ENCODE measurements at places on chromosomes 5 and 9. TPM values are rescaled to one million over a fixed set of nuclear protein-coding genes. Genes with fewer than 3 reads are reported as not detected.

C9orf153 gene
- not detected for total RNA-seq

GDF9 gene
- total RNA-seq, result 0.50 TPM

NRARP gene
- total RNA-seq, result 1.1 TPM

DAPK1 gene
- total RNA-seq, result 0.08 TPM

CCL19 gene
- not detected for total RNA-seq

OR4F3 gene
- not detected for total RNA-seq

ACSL6 gene
- total RNA-seq, result 30.8 TPM

Measured in activated naive CD4-positive, alpha-beta T cell treated with anti-CD3 and anti-CD28 coated beads, Interleukin-2, amount 10 ng/mL, durations not matched to agents 5 hours and 36 hours (primary cell).